HFF-Myc (cell line): ENCODE measurements at places on chromosomes 12 and 14.

- DNase-seq: peak; percentile 94
These were observed 754 bp downstream of the KRT18 start for GRCh38 chr12:52949413-52950331.

DNA sequence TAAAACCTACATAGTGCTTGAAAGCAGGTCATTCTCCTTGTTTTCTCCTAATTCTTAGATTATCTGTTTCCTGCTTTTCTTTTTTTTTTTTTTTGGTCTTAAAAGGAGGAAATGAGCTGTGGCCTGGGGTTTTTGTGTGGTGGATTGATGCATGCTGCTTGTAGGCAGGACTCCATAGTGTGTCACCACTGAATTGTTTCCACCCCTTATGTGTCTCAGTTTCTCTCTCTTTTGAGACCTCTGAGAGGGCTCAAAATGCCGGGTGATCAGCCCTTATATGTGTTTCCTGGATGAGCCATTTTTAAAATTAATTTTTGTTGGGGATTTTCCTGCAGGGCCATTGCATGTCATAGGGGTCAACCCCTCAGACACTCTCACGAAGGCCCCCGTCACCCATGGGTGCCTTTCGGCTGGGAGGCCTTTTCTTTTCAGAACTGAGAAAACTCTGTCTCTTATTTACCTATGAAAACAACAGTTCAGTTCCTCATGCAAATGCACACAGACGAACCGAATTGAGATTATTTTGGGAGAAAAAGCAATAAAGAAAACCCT is 32.0 kb upstream of the LRRK2 start:
- no peak for DNase-seq

DNA sequence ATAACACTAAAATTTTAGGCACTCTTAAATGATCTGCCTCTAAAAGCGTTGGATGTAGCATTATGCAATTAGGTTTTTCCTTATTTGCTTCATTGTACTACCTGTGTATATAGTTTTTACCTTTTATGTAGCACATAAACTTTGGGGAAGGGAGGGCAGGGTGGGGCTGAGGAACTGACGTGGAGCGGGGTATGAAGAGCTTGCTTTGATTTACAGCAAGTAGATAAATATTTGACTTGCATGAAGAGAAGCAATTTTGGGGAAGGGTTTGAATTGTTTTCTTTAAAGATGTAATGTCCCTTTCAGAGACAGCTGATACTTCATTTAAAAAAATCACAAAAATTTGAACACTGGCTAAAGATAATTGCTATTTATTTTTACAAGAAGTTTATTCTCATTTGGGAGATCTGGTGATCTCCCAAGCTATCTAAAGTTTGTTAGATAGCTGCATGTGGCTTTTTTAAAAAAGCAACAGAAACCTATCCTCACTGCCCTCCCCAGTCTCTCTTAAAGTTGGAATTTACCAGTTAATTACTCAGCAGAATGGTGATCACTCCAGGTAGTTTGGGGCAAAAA is 4.1 kb downstream of the CDKN1B start:
- DNase-seq: no peak

- no peak for DNase-seq
These were observed 448.3 kb downstream of the PCNX1 start for GRCh38 chr14:71355324-71356201.

DNA sequence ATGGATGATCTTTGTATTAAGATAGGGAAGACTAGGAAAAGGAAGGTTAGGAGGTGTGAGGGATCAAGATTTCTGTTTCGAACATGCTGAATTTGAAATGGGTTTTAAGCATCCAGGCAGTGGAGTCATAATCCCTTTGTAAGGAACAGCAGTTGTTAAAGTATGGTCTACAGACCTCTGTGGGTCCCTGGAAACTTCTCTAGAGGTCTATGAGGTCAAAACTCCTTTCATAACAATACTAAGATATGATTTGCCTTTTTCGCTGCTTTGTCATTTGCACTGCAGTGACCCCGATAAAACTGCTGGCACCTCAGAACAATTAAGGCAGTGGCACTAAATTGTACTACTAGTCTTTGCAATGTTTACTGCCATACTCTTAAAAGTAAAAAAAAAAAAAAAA is 1.5 kb downstream of the RAD51AP1 start:
- DNase-seq: no peak

GRCh38 chr12:87931812-87932211 is 97.4 kb downstream of the C12orf50 start:
- DNase-seq: no peak
